ENCODE measurements at places on chromosomes 5 and 9.

- no peak for DNase-seq
Observed at GRCh38 chr5:42483472-42484154, 60.4 kb downstream of the GHR start.

DNA sequence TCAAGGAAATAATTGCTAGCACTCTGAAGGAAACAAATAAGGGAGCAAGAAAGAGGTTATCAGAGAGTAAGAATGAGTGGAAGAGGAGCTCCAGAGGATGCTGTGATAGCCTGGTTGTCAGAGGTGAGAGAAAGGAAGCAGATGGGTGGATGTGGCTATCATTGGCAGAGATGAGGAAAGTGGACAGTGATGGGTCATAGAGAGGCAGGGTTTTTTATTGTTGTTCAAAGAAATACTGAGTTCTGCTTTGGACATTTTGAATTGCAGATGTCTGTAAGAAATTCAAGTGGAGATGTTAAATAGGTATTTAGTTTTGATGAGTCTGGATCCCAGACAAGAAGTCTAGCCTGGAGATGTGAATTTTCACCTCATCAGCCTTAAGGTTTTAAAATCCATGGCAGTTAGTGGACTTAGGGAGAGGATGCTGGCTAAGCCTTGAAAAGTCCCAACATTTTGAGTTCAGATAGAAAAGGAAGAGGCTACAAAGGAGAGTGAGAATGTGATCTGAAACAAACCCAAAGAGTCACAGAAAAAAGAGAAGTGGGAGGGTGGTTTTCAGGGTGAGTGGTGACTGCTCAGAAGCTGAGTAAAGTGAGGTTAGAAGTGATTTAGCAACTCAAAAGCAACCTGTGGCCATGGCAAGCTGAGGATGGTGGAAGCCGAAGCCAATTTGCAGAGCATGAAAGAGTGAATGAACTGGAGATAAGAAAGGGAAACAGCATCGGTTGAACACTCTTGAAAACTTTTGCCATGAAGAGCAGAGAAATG lies 50.4 kb downstream of the PPIC start:
- no peak for DNase-seq

DNA sequence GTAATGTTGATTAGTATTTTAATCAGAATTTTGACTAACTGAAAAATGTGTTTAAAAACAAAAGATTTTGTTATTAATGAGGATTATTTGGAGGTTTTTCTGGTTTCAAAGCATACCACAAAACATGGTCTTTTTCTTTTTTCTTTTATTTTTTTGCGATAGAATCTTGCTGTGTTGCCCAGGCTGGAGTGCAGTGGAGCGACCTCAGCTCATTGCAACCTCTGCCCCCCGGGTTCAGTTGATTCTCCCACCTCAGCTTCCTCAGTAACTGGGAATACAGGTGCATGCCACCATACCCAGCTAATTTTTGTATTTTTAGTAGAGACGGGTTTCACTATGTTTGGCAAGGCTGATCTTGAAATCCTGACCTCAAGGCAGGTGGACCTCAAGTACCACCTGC lies 24.1 kb downstream of the SREK1 start:
- DNase-seq = no peak

DNA sequence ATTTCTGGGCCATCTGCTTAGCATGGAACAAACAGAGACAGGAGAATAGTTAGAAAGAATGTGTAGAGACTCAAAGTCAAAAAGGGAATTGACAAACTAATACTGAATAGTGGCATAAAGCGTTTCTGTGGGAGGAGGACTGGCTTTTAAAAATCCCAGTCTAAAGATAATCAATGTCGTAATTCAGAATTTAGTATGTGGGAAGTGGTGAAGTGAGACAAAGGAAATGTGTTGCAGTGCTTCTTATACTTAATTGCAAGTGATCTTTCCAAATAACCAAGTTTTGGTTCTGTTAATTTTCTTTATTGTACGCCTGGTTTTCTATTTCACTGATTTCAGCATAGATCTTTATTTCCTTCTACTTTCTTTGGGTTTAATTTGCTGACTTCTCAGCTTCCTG lies 133.2 kb downstream of the ENTREP1 start:
- no peak for DNase-seq

DNA sequence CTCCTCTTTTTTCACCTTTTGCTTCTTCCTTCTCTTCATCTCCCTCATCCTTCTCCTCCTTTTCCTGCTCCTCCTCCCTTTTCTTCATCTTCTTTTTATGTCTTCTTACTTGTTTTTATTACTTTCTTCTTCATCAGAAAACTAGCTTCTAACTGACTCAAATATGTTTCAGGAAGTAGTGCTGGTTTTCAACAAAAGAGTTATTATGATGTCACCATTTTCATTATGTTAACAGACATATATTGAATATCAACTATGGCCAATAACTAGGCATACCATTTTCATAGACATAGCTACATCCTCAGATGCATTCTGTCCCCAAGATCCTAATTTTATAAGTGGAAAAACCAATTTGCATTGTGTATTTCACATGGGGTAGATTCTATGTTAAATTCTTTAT lies 252.9 kb upstream of the PAPPA start:
- DNase-seq = no peak

DNA sequence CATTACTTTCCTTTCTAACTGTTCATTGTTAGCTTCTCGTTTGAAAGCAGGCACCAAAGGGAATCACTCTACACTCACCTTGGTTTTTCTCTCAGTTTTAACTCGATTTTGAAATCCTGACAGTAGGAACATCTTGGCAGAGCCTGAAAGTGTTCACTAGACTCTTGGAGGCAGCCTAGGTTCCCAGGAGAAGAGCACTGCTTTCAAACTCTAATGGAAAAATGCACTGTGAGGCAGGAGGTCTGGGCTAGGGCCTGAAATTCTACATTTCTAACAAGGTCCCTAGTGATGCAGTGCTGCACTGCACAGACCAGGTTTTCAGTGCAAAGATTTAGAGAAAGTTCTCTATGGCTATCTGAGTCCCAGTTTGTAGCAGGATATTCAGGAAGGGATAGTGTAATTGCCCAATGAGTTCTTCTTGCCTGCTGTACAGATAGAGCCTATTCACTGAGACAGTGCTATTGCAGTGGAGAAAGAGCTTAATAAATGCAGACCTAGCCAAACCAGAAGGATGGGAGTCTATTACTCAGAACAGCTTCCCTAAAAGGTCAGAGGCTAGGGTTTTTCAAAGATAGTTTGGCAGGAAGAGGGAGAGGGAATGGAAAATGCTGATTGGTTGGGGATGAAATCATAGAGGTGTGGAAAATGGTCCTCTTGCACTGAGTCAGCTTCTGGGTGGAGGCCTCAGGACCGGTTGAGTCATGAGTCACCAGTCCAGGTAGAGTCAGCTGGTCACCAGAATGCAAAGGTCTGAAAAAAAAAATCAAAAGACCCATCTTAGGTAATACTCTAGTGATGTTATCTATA lies 153.9 kb downstream of the GPBP1 start:
- DNase-seq = peak; percentile 98

DNA sequence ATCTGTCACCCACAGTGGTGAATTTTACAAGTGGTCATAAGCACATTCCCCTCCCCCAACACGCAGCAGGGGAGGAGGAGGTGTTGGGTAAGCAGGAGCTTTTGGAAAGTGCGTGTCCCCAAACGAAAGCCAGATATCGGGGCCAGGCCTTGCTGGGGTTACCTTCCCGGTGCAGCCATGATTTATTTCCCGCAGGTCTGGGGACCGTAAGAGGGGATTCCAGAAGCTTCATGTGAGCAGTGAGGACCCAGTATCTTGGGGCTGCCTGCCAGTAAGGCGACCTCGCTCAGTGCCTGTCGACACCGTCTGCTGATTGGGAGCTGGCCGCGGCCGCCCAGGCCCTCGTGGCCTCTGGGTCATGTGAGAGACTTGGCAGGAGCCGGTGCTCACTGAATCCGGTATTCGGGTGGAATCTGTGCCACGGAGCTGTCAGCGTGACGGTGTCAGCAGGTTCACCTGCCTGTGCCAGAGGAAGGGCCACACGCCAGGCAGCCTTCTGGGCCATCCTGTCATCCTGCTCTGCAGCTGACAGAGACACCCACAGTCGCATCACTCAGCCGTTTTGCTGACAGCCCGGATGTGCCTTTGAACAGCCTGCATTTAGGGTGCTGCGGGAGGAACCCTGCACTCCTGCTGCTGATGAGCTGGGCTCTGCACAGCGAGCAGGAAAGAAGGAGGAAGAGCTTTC lies 37.3 kb downstream of the SEC61B start:
- peak; percentile 17 for DNase-seq

- DNase-seq = no peak
Observed at GRCh38 chr9:88835038-88835466, 156.2 kb upstream of the S1PR3 start.

- DNase-seq = peak; percentile 96
Observed at GRCh38 chr5:51810592-51810991, 427.3 kb downstream of the ISL1 start.

DNA sequence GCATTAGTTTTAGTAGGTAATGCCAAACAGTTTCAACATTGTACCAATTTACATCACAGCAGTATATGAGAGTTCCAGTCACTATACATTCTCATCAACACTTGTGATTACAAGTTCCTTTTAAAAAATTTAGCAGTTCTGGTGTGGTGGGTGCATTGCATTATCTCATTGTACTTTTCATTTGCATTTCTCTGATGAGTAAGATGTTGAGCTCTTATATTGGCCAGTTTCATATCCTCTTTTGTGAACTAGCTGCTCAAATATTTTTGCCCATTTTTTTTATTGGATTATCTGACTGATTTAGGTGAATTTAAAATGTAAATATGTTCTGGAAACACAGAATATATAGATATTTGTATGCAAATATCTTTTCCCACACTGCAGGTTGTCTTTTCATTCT lies 160.9 kb upstream of the NR3C1 start:
- no peak for DNase-seq

DNA sequence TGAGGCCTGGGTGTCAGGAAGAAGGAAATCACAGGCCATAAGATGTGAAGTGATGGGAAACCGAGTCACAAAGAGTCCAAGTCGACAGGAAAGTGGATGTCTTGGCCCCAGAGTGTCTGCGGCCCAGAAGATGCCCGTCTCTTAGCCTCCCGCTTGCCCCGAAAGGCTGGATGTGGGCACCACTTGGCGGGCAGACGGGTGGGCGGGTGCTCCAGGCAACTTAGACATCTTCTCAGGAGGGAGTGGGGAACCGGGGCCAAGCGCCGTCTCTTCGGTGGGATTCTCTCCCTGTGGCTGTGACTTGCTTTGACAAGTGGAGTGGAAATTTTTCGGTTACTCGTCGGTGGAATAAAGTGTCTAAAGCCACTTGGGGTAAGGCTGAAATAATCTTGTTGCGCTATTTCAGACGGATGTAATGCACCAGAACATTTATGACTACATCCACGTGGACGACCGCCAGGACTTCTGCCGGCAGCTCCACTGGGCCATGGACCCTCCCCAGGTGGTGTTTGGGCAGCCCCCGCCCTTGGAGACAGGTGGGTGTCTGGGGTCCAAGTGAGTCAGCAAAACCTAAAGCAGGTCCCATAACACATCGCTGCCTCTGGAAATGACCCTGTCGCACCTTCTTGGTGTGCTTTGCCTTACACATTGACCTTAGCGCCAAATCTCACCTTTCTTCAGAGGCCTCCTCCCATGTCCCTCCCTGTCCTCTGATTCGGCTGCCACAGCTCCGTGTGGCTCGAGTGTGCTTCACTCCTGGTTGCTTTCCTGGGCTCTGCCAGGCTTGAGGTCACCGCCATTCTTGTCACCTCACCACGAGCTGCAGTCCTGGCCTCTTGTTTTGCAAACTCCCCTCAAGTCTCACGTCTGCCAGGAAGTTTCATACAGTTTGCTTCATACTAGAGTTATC lies 20.4 kb upstream of the EXOC3 start:
- DNase-seq = no peak

- DNase-seq = no peak
Observed at GRCh38 chr5:154506049-154506715, 28.2 kb upstream of the HAND1 start.

GRCh38 chr9:8719833-8720486 lies 920.4 kb upstream of the DMAC1 start:
- no peak for DNase-seq

- DNase-seq = no peak
Observed at GRCh38 chr5:122773619-122774018, 1.3 kb upstream of the SNX2 start.

DNA sequence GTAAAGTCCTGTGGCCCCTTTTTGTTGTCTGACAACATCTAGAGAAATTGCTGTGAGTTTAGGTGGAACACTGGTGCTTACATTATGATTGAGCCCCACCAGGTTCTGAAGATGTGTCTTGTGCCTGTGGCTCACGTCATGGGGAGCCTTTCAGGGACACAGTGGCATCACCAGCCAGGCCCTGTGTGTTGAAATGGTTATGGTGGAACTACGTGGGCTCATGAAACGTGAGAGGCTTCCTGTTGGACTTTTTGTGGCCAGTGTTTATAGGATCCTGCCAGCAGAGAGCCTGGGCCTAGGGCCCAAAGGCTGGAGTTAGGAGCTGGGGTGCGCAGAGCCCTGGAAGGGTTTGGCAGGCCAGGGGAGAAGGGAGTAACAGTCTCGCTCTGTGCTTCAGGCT lies 46.8 kb downstream of the TENT4A start:
- no peak for DNase-seq

DNA sequence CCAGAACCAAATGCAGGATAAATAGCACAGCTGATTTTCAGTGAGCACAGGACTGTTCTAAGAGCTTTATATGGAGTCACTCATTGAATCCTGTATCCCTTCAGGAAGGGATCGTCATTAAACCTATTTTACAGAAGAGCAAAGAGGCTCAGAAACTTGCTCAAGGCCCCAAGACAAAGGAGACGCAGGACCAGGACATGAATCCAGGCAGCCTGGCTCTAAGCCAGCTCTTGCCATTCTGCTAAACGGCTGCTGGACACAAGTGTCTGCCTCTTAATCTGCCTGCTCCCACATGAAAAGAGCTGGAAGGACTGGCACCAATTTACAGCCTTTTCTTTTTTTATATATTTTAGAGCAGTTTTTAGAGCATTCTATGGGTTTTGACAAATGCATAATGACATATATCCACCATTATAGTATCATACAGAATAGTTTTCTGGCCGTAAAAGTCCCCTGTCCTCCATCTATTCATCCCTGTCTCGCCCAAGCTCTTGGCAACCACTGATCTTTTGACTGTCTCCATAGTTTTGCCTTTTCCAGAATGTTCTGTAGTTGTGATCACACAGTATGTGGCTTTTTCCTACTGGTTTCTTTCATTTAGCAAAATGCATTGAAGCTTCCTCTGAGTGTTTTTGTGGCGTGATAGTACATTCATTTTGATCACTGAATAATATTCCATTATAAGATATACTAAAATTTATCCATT lies 37.5 kb downstream of the RETREG1 start:
- DNase-seq = no peak

GRCh38 chr5:31918739-31919138 lies 255.4 kb downstream of the GOLPH3 start:
- DNase-seq = no peak

DNA sequence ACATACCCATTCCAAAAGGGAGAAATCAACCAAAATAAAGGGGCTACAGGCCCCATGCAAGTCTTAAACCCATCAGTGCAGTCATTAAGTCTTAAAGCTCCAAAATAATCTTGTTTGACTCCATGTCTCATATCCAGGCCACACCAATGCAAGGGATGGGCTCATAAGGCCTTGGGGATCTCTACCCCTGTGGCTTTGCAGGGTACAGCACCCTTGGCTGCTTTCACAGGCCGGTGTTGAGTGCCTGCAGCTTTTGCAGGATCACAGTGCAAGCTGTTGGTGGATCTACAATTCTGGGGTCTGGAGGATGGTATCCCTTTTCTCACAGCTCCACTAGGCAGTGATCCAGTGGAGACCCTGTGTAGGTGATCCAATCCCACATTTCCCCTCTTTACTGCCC lies 5.0 kb upstream of the SPINK14 start:
- DNase-seq = no peak

Measured in epithelial cell of esophagus (primary cell).